ENCODE measurements at places on chromosomes 4 and X.

DNA sequence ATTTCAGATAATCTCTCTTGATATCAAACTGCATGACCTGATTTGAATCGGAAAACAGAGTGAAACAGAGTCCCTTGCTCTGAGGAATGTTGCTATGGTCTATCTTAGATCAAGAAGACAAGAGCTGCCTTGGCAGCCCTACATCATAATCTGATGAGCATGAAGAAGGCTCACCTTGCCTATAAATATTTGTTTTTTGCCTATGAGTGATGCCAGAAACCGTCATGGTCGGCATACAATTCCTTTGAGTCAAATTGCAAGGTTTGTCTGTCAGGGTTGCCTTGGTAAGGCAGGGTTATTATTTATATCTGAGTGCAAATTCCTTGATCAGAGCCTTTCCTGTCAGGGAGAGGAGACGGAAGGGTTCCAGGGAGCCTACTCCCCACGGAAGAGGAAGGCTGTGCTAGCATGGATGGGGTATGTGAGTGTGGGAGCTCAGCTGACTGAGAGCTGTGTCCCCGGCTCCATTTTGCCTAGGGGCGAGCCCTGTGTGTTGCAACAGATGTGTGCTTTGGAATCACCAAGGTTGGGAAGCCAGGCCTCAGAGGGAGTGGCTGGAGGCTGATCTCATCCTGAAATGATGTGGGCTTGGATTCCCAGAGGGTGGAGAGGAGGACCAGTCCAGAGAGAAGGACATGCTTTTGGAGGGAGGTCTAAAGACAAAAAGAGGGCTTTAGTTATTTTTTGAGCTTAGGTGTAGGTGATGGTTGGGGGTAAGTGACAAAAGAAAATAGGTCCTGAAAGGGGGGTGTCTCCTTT is 43.6 kb downstream of the RTL9 start:
- peak; percentile 40 for DNase-seq

DNA sequence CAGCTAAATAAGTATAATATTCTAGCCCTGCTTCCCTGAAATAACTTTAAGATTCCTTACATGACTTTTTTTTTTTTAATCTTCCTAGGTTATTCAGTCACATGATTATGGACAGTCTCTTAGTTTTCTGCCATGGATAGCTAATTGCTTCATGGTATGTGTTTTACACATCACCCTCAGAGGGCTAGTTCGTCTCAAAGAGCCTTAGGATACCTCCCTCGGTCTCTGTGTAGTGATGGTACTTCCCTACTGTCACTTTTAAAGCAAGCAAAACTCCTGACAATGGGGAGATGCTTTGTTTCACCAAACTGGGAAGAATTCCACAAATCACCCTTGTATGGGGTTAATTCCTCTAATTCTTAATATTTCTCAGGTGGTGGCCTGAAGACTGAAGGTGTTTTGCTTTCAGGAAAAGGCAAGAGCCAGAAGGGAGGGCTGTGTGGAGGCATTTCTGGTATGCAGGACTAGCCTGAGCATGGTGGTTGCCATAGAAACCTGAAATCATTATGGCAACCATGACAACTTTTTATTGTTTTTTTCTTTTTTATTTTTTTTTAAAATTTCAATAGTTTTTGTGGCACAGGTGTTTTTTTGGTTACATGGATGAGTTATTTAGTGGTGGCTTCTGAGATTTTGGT is 70.4 kb downstream of the BEX3 start:
- DNase-seq = peak; percentile 45

DNA sequence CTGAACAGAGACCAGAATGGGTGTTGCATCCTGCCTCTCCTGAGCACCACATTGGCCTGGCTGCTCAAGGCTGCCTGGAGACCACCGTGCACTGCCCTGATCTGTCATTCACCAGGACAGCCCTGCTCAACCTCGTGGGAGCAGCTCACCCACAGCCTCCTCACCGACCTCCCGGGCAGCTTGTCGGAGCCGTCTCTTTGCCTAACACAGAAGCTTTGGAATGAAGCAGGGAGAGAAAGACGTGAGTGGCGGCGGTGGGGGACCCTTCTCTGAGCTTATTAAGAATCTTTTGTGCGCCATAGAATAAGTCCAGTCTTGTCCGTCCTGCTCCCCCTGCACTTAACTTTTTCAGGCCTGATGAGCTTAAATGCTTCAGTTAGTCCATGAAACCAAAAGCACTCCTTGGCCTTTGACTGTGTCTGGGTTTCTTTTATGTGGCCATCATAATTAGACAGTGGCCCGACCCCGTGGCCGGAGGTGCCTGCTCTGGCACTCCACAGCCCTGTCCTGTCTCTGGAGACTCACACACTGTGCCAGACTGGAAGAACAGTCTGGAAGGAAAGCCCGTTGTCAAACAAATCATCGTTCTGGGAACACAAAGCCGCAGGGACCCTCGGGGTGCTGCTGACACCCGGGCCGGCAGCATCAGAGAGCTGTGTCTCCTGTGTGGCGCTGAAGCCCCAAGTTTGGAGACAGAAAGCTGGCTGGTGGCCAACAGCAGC is 192.8 kb downstream of the BCOR start:
- DNase-seq = no peak

GRCh38 chr4:158827543-158827981 is 58.7 kb downstream of the FNIP2 start:
- DNase-seq = no peak

- DNase-seq = no peak
Measured at GRCh38 chr4:148961526-148961925, 519.3 kb upstream of the NR3C2 start.

DNA sequence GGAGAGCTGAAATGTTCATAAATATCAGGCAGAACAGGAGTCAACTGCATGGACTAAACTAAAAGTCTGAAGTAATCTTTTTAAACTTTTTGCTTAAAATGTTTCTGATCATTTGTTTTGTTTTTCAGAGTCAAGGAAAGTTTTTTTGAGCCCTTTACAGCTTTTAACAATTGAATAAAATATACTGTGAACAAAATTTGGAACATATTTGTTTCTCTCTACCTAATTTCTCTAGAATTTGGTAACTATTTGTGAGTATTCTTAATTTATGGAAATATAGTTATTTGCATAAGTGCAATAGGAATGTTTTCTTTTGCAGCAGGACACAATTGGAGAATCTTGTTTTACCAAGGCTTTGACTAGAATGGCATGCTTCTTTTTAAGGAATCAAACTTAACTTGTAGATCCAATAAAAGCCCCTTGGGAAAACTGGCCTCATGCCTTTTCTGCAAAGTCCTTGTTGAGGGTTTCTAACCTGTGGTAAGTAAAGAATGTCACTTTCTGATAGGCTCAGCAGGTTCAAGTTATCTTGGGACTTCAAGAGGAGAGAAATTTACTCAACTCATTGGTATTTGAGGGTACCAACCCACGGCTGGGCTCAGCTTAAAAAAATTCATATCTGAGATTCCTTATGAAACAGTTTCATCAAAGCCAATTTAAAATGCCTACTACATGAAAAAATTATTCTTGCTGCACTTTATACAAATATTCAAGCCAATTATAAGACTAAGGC is 91.5 kb downstream of the UPRT start:
- no peak for DNase-seq

DNA sequence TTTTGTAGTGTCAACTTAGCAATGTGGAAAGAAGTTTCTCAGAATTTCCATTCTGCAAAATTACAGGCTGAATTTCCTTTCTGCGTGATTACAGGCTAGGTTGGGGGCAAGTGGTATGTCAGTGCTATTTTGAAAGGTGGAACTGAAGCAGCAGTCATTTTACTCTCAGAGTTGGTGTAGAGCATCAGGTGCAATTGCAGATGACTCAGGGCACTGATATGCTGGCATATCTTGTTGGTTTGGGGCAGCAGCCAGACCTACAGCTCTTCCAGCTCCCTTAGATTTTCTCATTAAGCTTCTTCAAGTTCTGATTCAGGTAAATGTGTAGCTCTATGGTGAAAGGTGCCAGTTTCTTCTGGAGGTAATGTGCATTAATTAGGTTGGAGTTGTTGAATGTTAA is 930.7 kb upstream of the PCDH10 start:
- DNase-seq = peak; percentile 2

DNA sequence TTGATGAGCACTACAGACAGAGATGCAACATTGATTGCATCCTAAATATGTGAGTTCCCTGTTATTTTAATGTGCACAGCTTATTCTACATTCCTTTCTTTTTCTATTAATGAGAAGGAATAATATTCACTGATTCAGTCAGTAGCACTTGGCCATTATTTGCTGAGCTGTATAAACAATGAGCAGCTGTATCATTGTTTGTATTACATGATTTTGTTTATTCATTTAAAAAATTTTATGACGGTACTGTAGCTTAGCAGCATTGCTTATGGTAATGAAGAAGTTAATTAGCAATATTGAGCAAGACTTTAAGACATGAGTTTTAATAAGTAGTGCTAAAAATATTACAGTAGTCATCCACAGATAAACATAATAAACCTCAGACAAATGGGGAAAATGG is 582.0 kb downstream of the ADGRL3 start:
- no peak for DNase-seq

DNA sequence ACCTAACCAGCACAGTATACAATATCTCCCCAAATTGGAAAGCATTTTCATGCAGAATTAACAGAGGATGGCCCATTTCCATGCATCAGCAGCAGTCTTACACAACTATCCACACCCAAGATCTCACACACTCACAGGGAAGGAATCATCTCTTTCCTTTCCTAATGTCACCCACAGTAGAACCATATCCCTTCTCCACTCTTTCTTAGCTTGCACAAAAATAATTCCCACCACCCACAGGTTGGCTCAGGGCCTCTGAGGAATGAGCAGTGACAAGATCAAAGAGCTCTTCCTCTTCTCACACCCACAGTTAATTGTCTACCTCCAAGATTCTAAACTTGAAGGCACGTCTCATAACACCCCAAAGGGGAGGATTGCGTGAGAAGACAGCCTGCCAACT is 217.7 kb upstream of the VEGFC start:
- no peak for DNase-seq

DNA sequence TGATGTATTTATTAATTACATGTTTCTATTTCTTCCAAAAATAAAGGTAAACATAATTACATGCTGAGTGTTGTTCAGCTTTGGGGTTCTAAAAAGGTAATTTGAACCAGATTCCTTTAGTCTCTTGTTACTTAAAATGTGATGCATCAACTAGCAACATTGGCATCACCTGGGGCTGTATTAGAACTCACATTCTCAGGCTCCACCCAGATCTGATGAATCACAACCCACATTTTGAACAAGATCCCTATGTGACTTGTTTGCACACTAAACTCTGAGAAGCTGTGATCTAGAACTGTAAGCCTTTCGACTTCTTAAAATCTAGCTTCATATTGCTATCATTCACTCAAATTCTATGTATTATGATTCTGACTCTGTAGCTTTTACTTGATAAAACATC is 23.0 kb upstream of the HS3ST1 start:
- no peak for DNase-seq

GRCh38 chr4:130110770-130111169 is 1014.8 kb downstream of the C4orf33 start:
- no peak for DNase-seq

- no peak for DNase-seq
Measured at GRCh38 chr4:38832624-38833528, 23.7 kb downstream of the TLR6 start.

DNA sequence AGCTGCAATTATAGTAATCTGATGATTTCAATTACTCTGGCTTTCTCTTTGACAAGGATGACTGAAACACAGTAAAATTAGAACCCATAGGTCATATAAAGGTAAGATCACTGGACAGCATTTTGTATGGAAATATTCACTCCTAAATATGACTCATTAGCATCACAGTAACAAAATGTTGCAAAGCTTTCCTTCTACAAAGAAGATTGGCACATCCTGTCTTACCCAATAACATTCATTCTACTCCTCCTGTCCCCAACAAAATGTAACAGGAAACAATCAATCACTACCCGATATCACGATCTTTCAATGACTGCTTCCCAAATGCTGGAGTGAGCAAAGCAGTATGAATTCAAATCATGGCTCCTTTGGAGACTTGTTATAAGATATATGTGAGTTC is 95.3 kb downstream of the FANCB start:
- DNase-seq = no peak

DNA sequence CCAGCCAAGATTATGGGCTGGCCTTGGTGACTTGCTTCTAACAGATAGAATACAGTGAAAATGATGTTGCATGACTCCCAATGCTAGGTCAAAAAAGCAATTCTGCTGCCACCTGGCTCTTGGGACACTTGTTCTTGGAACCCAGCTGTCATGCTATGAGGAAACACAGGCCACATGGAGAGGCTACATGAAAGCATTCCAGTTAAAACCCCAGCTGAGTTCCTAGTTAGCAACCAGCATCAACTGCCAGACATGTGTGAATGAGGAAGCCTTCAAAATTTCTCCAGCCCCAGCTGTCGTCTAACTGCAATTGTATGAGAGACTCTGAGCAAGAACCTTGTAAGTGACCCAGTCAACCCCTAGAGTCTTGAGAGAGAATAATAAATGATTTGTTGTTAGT is 105.2 kb upstream of the FGF16 start:
- DNase-seq = no peak

DNA sequence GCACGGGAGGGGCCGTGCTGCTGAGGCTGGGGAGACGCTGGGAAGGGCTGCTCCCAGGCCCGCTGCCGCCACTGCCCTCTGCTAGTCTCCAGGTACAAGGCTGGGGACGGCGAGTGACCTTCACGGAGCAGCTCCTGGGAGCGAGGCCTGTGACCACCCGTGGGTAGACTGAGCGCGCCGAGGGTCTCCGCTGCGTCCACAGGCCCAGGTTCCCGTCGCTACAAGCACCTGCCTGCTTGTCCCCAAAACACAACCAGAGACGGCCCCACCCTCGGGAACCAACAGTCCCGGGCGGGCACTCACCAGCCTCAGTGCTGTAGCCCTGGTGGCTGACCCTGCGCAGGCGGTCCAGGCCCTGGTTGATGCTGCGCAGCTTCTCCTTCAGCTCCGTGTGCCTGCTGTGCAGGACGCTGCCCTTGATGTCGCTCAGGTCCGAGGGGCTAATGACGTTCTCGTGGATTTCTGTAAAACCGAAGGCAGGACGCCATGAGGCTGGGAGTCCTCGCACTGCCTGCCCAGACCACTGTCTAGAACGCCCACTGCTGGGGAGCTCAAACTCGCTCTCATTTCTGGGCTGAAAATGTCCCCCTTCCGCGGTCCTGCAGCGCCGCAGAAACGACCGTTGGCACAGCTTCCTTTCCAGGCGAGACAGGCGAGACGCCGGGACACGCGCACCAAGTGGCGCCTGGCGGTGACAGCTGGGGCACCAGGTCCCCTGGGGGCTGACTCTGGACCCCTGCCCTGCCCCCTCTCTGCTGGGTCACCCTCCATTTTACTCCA is 14.3 kb downstream of the LRPAP1 start:
- no peak for DNase-seq

DNA sequence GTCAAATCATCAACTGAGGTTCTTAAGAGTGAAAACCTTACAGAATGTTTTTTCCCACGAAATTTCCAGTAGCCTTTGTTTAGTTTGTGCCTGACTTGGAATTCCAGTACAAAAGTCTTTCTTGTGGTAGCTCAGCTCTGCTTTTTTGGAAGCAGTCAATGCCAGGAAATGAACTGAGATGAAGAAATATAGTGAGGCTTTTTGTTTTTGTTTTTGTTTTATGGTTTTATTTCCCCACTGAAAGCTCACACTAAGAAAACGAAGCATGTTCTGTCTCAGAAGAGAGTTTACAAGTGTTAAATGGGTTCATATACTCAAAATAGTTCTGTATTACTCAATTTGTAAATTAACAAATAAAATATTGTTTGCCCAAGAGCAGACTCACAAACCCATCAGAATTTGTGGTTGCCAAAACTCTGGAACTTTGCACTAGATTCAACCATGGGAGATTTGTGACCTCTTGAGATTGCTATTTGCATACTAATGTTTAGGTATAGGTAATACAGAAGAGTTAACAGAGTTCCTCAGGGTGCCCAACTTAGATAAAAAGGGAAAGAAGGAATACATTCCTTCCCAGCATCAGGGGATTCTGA is 1060.8 kb downstream of the FAT4 start:
- no peak for DNase-seq

All from RWPE1 (cell line).